ENCODE measurements at places on chromosomes 6 and 20. TPM values are rescaled to one million over a fixed set of nuclear protein-coding genes. Genes with fewer than 3 reads are reported as not detected.
A peak's percentile ranks its signal among the peaks of the same experiment; 100 is the strongest.

The MOG gene
- not detected for total RNA-seq

DNA sequence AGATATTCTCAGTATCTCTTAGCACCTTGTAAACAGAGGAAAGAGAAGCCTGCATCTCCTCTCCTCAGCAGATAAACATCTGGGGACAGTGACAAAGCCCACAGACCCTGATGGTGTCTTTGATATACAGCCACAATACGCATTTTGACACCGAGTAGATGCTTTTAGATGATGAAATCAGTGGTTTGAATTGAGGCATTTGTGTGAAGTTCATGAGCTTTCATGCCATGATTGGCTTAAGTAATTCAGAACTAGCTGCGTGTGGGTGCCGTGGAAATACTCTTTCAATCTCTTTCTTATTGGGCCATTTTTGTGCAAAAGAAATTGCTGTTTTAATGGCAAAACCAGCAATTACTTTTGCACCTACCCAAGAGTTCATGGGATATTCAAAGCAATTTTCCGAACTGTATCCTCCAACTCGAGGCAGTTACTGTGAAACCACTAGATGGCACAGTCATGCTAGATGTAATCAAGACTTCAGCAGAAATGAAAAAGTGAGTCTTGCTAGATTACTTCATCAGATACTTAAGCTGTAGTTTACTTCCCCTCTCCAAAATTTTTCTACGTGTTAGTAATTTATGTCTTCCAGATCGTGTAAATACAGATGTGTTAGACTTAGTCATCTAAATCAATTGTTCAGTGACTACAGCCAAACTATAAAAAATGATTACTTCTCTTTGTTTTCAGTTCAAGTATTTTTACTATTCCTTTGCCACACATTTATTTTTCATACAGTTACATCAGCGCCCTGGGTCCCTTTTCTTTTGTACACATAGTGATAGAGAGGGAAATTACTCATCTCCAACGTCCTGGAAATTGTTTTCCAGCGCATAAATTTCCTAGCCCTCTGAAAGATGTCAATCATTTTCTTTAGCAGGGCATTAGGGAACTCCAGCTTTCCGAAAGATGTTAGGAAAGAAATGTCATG is 49.4 kb downstream of the IYD start:
- no peak for DNase-seq

GRCh38 chr6:33543116-33543515 is 37.0 kb downstream of the BAK1 start:
- no peak for DNase-seq

DNA sequence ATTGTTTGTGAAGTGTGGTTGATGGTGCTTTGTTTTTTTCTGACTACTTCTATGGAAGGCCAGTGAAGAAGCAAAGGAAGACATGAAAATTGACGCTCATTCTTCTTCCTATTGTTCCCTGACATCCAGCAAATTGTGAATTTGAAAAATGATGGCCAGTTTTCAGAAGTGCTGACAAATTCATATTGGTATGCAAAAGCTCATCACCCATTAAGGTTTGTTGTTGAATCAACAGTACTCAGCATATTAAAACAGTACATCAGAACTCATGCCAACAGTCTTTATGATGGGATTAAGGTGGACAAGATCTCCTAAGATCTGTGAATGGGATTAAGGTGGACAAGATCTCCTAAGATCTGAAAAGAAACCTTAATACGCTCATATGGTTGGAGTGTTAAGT is 1.0 kb upstream of the MTG2 start:
- DNase-seq = no peak

The UBE2V1 gene
- total RNA-seq = 102 TPM

DNA sequence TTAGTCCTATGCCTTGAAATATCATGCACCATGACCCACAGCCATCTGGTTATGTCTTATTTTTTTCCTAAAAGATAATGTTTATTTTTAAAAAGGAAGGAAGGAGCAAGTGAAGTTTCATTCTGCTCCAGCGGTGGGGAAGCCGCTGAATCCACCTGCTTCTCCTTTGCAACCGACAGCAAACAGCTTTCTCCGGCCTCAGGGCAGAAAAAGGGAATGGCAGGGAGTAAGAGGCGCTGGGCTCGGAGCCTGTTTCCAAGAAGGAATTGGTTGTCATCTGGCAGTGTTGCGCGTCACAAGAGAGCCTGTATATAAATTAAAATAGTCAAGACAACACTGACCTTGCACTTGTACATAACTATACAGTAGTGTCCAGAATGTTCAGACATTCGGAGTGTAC is 14.2 kb downstream of the GFRA4 start:
- peak; percentile 51 for DNase-seq

DNA sequence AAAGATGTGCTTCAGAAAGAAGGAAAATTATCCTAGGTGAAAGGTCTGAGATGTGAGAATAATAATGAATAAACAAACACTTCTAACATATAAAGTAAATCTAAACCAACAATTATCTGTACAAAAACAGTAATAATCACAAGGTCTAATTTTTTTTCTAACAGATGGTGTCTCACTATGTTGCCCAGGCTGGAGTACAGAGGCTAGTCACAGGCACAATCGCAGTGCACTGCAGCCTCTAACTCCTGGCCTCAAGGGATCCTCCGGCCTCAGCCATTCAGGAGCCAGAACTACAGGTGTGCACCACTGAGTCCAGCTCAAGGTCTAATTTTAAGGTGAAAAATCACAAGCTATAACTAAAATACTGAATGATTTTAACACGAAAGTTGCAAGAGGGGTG is 17.0 kb upstream of the ZC3H12D start:
- DNase-seq = no peak

GRCh38 chr20:51584116-51584515 is 41.6 kb upstream of the NFATC2 start:
- no peak for DNase-seq

DNA sequence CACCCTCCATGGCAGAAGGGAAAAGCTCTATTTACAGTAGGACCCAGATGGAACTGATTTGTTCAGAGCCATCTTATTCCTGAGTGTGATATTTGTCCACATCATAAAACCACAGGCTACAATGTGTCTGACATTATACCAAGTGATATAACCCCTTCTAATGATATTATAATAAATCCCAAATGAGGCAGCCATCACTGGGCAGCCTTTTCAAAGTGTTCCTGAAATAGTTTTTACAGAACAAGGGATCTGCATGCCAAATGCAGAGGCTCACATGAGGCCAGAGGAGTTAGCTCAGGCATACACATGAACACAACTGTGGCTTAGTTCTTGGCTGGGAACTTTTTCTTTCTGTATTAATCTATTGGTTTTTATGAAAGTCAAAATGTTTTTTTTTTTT is 207.7 kb downstream of the MAFB start:
- DNase-seq = peak; percentile 11

DNA sequence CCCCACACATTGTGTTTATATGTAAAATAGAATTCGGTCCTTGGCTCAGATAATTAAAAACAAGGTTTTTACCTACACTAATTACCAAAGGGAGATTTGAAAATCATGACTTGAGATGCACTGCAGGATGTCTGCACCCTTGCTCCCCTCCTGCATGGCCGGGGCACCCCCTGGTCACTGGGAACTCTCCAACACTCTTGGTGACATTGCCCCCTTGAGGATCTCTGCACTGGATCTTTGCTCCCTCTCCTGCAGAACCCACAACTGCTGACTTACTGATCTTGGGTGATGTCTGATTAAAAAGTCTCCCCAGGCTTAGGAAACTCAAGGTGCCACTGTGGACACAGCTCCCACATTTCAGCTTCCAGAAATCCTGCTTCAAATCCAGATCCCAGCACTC is 17.1 kb upstream of the CSNK2A1 start:
- DNase-seq = no peak

The NSFL1C gene
- 74.6 TPM for total RNA-seq

GRCh38 chr6:150069706-150070105 is 785 bp upstream of the ULBP3 start:
- DNase-seq = no peak

DNA sequence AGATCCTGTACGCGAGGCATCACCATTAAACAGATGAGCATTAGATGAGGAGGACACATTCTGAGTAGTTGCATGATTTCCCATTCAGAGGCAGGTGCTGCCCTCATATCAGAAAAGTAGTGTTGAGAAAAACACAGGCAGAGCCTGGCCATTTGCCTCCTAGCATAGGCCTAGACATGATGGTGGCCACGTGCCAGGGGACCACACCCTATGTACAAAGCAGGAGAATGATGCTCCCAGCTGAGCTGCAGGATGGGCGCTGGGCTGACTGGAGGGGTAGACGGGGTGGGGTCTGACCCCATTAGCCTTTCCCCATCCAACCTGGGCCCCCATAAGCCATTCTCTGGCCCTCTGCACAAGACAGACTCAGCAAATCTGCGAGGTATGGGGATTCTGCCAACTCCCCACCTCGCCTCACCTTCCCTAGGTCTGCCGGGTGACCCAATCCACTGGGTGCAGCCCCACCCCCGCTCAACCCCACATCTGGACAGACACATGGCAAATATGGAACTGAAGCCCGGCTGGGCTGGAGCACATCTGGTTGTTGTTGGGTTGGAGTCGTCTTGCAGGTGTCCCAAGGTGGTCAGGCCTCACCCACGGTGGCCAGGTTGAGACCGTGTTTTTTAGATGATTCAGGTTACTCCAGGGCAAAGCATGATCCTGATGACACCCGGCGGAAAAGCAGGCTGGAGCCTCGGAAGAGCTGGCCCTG is 13.9 kb downstream of the PI16 start:
- no peak for DNase-seq

DNA sequence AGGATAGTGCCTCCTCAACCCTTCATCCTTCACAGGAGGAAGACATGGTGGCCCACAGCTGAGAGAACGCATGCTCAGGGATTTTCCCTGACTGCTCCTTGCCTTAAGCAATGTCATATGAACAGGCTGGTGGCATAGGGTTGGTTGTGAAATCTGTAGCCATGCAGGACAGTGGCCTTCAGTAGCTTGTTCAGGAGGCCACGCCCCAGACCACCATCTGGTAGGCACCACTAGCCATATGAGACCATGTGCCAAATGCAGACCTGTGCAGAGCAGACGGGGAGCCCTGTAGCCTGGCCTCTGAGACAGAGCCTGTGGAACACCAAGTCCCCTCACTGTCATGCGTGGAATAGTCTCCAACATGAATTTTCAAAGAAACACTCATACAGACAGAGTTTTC is 76.5 kb downstream of the ADTRP start:
- DNase-seq = no peak

The PTGIS gene
- total RNA-seq = 67.6 TPM

- DNase-seq = no peak
These were observed 33.3 kb downstream of the GABRR2 start for GRCh38 chr6:89281779-89282246.

Data from osteocyte (in vitro differentiated cells).